ENCODE measurements at places on chromosomes 5 and 9.

- DNase-seq = no peak
These were observed 77.1 kb upstream of the KLF4 start for GRCh38 chr9:107566611-107567061.

DNA sequence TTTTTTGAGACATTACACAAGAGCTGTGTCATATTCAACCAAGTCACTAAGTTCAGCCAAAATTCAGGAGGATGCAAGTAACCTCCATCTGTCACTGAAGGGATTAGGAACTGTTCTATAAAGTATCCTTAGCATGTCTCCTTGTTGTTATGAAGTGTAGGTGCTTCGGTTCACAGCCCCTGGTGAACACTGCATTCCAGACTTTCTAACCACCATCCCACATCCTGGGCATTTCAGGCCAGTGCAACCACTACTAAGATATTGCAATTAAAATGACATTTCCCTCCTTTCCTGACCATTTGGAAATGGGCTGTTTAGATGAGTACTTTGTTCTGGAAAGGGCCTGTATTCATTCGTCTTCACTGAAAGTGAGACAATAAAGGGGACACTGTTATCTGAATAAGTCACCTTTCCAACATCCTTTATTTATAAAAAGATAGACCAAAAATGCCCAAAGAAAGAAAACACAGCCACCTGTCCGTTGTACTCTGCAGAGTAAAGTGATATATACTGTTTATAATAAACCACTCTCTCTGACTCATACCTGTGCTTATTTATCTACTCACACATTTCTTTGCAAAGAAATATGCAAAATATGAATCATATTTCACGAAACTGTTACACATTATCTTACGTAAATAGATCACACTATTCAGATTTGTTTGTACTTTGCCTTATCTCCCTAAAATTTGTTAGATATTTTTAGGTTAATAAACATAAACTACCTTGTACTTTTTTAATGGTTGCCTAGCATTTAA is 861.9 kb downstream of the CDH18 start:
- no peak for DNase-seq

DNA sequence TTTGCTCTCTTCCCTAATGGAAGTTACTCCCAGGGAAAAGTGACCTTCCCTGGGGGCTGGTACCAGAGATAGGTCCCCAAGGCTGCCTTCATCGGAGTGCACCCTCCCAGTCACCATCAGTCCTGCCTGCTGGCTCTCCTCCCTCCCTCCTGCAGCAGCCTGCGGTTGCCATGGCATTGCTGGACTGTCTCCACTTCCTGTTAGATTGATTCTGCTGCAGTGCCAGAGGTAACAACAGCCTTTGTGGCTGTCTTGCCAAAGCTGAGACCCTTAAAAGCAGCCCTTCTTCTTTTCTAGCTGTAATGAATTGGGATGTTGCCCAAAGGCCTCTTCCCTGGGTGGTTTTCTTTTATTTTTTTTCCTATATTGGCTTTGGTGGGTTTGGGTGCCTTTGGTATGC is 78.1 kb upstream of the PRLR start:
- DNase-seq = peak; percentile 7

GRCh38 chr9:104961238-104961637 is 33.3 kb upstream of the ABCA1 start:
- peak; percentile 86 for DNase-seq

- no peak for DNase-seq
These were observed 214.8 kb downstream of the PAX5 start for GRCh38 chr9:36818965-36819870.

DNA sequence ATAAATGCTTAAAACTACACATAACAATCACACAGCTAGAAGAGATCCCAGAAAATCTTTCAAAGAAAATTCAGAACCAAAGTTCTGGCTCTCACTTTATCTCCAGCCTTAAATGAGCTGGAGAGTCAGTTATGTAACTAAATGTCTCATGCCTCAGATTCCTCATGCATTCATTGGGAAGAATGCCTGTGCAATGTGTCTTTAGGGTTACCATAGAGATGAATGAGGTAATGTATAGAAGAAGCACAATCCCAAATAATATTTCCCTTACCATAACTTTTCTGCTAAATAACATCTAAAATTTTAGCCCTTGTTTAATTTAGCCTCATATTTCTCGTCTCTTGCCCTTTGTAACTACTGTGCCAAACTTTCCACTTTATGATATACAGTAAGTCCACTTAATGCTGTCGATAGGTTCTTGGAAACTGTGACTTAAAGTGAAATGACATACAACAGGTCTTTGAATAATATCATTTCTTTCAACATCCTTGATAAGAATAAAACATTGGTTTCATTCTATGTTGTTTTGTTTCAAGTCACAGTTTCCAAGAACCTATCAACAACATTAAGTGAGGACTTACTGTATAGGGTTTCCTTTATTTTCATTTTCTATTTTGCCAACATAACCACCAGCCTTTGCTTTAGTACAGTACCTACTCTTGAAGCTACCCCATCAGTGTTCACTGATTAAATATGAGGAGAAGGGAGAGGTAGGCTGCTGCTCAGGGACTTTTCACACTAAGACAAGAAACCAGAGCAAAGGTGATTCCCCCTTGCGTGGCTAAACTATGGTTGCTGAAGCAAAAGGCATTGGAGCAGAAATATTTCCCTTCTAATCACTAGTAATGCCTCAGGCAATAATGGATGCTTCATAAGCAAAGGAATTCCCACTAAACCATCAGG is 295.7 kb upstream of the PTGER4 start:
- DNase-seq = peak; percentile 75

DNA sequence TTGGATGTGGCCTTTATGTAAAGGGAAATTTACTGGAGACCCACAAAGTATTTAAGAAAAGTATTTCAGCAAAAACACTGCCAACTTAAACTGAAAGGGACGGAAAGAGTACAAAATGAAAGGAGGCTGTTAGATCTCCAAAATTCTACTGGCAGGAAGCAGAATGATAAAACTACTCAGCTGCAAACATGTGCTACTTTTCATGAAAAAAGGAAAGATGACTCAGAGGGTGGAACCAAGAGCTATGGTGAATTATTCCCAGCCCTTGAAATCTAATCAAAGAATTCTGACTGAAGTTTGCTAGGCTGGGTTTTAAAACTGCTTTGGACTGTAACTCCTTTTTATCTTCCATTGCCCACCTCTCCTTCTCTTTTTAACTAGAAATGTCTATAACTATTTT is 58.6 kb upstream of the ZBED3 start:
- DNase-seq = peak; percentile 64

DNA sequence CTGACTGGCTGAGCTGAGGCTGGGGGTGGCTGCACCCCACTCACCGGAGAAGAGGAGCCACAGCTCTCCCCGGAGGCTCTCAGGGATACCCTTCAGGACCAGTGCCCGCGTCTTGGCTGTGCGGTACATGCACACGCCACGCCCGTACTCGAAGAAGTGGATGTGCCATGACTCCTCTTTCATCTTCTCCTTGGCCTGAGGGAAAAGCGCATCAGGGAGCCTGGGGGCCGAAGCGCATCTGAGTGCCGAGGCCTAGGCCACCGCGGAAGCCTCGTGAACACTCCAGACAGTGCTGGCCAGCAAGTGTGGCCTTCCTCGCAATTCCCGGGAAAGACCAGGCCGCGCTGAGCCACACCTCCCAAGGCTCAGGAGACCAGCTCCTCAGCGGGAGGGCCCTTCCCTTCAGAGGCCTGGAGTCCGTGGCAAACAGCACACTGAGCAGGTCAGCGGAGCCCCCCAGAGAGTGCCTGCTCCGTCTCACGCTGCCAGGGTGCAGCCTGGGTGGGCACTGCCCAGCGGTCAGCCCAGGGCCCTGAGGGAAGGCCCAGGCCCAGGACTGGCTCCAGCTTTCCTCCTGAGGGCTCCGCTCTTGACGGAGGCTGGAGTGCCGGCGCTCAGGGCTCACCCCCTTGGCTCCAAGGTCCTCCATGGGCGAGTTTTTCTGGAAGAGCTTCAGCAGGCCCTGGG is 20.5 kb upstream of the MRNIP start:
- DNase-seq = no peak

DNA sequence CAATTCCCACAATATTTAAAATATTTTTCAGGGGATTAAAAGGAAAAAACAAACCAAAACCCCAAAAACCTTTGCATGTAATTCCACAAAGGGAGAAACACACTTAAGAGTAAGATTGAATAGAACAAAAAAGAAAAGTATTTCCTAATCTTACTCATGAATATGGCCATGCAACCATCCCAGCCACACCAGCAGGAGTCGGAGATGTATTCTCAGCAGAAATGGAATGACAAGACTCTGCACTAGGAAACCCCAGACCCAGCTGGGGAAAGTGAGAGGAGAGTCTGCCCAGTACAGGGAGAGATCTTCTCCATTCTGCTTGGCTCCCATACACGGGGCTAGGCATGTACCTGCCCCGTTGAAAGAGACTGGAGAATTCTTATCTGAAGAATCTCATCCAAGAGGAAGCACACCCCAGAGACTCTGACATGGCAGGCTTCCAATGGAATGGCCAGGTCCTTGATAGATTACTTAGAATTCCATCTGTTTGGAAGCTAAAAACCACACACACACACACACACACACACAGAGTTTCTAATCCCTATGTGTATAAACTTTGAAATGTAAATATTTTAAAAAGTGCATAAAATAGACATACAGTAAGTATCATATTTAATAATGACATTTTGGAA is 118.8 kb downstream of the GADD45G start:
- DNase-seq = no peak

DNA sequence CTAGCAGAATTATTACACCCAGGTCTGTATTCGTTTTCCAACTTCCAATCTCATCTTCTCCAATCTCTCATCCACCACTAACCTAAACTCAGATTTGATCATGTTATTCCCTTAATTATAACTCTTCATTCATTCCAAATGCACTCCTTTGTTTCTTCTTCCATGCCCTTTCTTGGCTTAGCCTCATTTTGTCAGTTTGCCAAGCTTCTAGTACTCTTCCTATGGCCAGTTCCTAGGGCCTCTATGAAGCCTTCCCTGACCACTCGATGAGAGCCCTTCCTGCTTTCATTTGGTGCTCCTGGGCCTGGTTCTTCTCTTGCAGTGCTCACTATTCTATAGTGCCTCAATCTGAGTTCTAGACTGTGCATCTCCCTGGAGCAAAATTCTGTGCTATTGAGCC is 5.8 kb downstream of the FAM219A start:
- no peak for DNase-seq

DNA sequence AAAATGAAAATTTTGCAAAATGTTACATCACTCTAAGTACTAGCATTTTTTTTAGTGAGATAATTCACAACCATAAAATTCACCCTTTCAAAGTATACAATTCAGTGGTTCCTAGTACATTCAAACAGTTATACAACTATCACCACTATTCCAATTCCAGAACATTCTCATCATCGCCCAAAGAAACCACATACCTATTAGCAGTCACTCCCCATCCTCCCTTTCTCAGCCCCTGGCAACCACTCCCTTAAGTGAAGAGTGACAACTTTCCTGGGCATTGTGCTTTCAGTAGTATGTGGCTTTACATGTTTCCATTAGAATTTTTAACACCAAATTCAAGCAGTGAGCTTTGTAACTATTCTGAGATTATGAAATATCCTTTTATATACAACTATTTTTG is 81.4 kb downstream of the RASEF start:
- no peak for DNase-seq

DNA sequence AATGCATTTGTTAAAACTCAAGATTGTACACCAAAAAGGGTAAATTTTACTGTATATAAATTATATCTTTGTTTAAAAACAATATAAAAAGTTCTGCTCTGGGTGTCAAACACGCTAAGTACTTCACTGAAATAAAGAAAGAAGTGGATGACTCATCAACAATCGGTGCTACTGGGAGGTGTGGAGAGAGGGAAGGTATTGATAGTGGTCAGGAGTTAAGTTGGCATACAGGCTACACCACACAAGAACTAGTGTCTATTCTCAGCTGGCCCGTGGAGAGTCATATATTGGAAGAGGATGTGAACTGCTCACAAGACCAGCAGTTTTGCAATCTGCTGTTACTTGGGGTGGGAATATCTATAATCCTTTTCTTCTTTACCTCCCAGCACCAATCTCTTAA is 145.7 kb upstream of the TRPC7 start:
- DNase-seq = no peak

GRCh38 chr9:36816371-36816770 is 217.7 kb downstream of the PAX5 start:
- DNase-seq = no peak

DNA sequence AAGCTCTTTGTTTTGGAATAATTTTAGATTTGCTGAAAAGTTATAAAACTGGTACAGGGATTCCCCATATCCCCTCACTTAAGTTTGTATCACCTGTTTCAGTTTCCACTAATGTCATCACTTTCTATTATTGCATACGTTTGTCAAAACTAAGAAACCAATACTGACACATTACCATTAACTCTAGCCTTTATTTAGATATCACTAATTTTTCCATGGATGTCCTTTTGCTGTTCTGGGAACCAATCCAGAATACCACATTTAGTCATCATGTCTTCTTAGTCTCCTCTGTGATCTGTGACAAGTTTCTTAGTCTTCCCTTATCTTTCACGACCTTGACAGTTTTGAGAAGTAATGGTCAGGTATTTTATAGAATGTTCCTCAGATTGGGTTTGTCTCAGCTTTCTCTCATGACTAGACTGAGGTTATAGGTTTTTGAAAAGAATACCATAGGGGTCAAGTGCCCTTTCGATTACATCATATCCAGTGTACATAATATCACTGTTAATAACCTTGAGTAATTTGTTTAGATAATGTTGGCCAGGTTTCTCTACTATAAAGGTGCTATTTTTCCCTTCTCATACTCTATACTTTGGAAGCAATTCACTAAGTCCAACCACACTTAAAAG is 51.9 kb upstream of the NMUR2 start:
- DNase-seq = no peak

GRCh38 chr5:40754381-40755092 is 1.2 kb downstream of the TTC33 start:
- peak; percentile 44 for DNase-seq

- DNase-seq = no peak
These were observed 7.3 kb downstream of the BRD3 start for GRCh38 chr9:134060546-134060945.

GRCh38 chr5:143752165-143752850 is 59.7 kb upstream of the HMHB1 start:
- no peak for DNase-seq

DNA sequence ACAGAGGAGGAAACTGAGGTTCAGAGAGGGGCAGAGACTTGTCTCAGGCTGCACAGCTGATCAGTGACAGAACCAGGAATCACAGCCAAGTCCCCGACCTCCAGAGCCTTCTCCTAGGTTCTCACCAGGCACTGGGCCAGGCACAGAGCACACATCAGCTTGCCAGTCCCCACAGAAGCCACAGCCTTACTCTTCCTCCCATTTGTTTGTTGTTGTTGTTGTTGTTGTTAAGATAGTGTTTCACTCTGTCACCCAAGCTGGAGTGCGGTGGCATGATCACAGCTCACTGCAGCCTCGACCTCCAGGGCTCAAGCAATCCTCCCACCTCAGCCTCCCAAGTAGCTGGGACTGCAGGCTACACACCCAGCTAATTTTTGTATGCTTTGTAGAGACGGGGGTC is 41.4 kb downstream of the NAIF1 start:
- DNase-seq = no peak

GRCh38 chr5:59125011-59125961 is 542.4 kb downstream of the RAB3C start:
- DNase-seq = peak; percentile 15

- DNase-seq = no peak
These were observed 7.1 kb upstream of the HAND1 start for GRCh38 chr5:154485096-154485491.

GRCh38 chr5:135239453-135240282 is 159.4 kb downstream of the MACROH2A1 start:
- DNase-seq = no peak

GRCh38 chr5:88746438-88746882 is 136.5 kb downstream of the MEF2C start:
- no peak for DNase-seq

GRCh38 chr5:107655831-107656230 is 14.9 kb downstream of the EFNA5 start:
- DNase-seq = no peak

Measured in fibroblast of skin of back (primary cell).